ENCODE measurements at places on chromosomes 13 and 19.

DNA sequence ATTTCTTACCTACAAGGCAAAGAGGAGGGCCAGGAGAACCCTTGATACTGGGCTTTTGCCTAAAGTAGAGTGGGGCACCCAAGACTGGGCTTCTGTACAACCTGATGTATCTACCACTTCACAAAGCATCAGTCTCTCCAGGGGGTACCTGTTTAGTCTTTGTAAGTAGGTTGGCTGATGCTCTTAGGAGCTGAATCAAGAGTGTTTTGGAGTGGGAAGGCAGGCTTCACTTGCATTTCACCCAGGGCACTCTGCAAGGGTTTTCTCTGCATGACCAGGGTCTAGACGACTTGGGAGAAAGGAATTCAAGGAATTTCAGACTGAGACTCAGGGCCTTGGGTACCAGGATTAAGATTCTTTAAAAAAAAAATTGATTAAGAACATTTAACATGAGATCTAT, 361.5 kb downstream of the RFC3 start:
- no peak for DNase-seq

DNA sequence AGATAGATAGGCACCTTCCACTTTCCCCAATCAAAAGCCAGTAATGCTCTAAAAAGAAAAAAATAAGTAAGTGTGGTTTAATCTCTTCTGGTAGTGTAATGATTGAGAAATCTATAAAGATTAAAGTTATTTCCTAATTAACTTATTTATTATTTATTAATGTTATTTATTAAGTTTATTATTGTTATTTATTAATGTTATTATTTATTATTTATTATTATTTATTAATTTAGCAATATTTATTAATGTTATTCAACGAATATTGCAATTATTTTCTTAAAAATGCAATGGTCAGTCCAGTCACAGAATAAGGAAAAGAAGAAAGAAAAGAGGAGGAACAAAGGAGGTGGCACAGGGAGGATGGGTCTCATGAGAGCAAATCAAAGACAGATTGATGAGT, 100.7 kb downstream of the FREM2 start:
- no peak for DNase-seq

DNA sequence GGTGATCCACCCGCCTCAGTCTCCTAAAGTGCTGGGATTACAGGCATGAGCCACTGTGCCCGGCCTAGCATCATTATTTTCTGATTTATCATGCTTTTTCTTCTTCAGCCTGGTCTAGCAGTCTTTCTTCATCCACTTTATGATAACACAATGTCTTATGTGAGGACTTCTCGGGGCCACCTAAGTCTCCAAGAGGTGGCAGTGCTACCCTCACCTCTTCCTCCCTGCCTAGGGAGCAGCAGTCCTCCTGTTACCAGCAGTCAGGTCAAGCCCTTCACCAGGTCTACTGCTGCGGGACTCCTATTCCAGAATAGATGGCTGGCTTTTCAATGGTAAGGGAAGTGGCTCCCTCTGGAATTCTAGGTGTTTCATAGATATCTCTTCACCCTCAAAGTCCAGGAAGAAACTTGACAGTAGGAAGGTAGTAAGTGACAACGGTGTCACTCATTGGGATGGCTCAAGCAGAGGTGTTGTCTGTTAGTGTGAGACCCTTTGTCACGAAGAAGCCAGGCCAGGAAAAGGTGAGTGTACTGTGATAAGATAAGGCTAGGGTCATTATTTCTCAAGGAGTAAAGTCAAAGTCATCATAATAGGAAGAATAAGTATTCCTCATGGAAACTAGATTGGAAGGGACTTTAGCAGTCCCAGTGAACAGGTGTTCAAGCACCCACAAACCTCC, 164.0 kb downstream of the KLF5 start:
- DNase-seq: no peak

GRCh38 chr19:542173-542866, 1.5 kb upstream of the GZMM start:
- no peak for DNase-seq

DNA sequence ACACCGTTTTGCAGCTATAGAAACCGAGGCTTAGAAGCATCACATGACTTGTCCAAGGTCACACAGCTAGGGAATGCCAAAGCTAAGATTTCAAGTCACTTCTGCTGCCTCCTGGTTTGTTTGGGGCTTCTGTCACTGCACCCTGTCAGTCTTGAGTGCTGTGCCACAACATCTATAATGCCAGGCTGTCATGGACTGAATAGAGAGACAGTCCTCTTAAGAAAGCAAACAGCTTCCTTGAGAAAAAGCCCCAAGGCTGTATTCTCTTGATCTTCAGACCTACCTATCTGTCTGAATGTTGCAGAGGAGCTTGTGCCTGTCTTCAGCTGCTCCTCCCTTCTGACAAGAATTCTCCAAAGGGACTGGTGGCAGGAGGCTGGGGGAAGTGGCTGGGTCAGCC, 81.6 kb downstream of the OLFM4 start:
- DNase-seq: no peak

- DNase-seq: no peak
Measured at GRCh38 chr13:40334616-40335015, 331.8 kb downstream of the FOXO1 start.

DNA sequence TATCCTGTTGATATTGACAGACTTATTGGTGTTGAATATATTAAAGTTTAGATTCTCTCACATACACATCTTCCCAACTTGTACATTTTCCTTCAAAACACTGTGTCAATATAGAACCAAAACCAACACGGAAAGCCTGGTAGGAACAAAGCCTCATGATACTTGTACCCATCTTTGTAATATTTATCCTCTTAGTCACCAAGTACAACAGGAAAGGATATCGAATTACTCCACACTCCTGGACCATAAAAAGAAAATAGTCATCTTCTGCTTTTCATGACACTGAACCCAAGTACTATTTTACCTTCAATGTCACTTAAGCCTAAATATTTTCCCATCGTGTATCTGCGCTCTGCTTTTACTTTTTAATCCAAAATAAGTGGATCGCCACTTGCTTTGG, 702.9 kb upstream of the PCDH9 start:
- DNase-seq: no peak

- DNase-seq: no peak
Measured at GRCh38 chr19:33463199-33463598, 58.4 kb downstream of the PEPD start.

GRCh38 chr19:29620931-29621351, 14.9 kb downstream of the POP4 start:
- no peak for DNase-seq

- DNase-seq: no peak
Measured at GRCh38 chr19:30708416-30709178, 336.4 kb downstream of the ZNF536 start.

DNA sequence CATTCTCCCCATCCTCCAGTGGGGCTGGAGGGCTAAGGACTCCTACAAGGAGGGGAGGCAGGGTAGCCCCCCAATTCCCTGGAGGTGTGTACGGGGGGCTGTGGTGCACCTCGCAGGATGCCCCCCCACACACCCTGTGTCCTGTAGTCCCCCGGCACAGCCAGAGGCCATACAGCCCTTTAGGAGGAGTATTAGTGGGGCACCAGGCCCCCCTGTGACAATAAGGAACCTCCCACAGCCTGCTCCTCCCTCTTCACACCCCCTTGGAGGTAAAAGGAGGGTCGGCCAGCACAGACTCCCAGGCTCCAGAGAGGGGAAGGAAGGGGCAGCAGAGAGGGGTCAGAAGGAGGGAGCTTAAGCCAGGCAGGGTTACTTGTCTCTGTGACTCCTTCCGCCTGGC, at the start of gene NANOS3:
Gene NANOS3 (plus strand): TSS at position 301 of the 400 bp plus-strand sequence. CDS start 115 bp downstream, outside the sequence.
- no peak for DNase-seq

GRCh38 chr19:18450931-18451836, 13.3 kb upstream of the ISYNA1 start:
- peak; percentile 86 for DNase-seq

GRCh38 chr13:106680796-106681472, 113.0 kb upstream of the ARGLU1 start:
- no peak for DNase-seq

- no peak for DNase-seq
Measured at GRCh38 chr13:109667807-109668291, 118.5 kb downstream of the IRS2 start.

DNA sequence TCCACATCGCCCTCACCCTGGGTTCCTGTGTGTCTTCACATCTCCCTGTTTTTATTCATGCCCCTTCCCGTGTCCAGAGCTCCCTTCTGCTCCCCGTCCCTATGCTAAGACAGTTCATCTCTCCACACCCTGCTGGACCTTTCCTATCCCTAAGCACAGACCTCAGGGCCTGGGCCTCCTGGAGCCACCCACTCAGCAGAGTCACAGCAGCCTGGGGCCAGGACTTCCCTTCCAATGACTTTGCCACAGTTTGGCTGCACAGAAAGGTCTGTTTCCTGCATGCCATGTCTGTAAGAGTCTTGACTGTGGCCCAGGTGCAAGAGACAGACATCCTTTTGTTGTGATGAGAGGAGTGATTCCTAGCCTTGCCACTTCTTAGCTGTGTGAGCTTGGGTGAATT, 470.7 kb downstream of the TSHZ3 start:
- no peak for DNase-seq

DNA sequence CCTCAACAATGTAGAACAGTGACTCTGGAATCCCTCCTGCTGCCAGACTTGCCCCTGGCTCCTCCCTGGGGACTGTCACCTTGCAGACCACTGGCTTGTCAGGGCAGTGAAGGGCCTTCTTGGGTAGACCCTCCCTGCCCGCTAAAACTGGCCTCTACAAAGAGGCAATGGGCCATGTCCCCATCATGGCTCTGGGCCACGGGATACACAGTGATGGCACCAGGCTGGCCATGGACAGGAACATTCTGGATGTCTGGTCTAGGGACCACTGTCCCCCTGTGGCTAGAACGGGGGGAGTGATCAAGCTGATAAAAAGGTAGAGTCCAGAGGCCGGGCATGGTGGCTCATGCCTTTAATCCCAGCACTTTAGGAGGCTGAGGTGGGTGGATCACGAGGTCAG, 60.9 kb downstream of the ACSBG2 start:
- DNase-seq: no peak

DNA sequence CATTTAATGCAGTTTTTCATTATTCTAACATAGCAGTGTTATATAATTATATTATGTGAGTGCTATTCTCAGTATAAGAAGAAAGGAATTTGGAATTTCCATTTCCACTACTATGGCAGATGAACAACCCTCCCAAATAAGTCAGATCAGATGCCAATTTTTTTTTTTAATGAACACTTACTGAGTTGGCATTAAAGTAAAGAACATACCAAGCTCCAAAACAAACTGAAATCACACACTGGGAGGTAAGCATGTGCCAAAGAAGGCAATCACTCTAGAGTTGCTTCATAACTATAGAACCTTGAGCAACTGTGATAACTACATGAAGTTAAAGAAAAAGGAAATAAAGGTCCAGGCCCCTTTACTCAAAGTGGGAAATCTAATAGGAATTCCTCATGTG, 90.3 kb downstream of the RNF17 start:
- DNase-seq: no peak

- DNase-seq: no peak
Measured at GRCh38 chr13:38415233-38415632, 65.6 kb downstream of the UFM1 start.

GRCh38 chr19:18408053-18408476, 10.6 kb upstream of the LRRC25 start:
- DNase-seq: no peak

- no peak for DNase-seq
Measured at GRCh38 chr13:32590266-32590665, 4.0 kb downstream of the PDS5B start.

DNA sequence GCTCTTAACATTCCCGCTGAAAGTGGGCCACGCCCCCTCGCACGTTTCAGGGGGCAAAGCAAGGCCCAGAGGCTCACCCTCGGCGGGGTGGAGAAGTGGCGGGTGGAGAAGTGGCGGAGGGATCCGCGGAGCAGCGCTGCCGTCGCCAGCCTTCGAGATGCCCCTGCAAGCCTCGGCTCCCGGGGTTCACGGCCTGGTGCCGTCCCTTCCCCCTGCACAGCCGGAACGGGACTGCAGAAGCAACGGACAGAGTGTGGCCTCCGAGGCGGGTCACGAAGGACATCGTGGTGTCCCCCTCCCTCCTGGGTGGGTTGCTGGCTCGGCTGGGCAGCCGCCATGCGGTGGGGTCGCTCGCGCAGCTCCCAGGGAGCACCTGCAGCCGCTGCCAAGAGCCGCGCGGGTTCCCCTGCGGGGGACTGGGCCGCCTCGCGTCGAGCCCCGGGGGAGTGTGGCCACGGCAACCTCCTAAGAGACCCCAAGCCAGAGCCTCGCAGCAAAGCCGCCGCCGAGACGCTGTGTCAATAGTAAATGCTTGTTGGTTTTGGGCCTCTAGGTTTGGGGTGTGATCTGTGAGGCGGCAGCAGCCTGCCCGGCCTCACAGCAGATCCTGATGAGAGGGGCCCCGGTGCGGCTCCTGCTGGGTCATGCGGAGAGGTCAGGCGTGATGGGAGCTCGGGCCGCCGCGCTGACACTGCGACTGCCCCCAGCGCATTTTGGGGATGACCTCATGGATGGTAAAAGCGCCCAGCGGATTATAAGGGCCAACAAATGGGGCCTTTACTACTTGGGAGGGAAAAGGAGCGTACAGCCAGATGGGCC, 5.5 kb downstream of the TPGS1 start:
- DNase-seq: no peak

GRCh38 chr13:94329277-94329676, 150.2 kb downstream of the DCT start:
- DNase-seq: no peak

DNA sequence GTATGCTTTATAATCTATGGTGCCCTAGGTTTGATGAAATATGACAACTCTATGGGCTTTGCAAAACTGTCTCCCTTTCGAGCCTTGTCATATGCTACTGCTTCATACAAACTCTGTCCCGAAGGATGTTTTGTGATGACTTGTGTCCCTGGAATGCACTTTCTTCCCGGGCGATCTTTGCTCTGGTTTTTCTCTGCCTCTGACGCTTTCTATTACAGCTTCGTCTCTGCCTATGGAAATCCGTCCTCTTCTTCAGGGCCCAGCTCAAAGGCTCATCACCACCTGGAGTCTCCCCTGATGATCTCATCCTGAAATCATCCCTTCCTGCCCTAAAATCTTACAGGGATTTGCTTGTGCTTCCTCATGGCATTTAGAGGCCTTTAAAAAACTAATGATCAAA, 191.5 kb upstream of the KL start:
- DNase-seq: no peak

DNA sequence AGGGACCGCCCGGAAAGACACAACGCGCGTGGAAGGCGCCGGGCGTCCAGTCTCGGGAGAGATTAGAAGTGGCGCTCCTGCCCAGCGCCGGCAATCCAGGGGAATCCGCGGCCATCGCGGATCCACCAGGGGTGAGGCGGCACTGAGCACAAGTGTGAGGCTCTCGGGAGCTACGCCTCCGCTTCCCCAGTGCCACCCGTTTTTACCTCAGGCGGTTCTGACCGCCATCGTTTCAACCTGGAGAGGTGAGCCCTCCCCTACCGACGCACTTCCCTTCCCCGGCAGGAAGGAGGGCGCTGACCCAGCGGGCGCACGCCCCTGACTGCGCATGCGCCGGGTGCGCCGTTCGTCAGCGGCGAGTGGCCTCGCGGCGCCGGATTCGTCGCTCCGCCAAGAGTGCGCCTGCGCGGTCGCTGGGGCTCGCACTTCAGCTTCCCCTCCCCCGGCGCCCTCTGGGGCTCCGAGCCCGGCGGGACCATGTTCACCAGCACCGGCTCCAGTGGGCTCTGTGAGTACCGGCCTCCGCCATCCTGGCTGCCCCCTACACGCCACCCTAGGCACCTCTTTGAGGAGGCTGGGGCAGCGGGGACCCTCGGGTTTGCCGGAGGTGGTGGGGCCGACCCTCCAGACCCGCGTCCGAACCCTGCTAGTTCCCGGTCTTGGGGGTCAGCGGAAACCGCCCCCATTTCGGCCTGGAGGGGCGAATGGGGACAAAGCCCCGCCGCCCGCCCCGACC, at the start of gene UBAC2:
Gene UBAC2 (plus strand): TSS at position 423 of the 736 bp plus-strand sequence. CDS start 55 bp downstream, at position 478.
- DNase-seq: peak; percentile 96

All from stimulated activated CD4-positive, alpha-beta T cell treated with anti-CD3 and anti-CD28 coated beads, Interleukin-15, amount 100 ng/mL, for 1 hour (primary cell).